ENCODE measurements at places on chromosomes 2 and 18. TPM values are rescaled to one million over a fixed set of nuclear protein-coding genes. Genes with fewer than 3 reads are reported as not detected.

Gene TLX2
- 3.9 TPM for total RNA-seq

Gene ANKRD30BL
- not detected for total RNA-seq

Gene DYSF
- total RNA-seq, result 20.5 TPM

GRCh38 chr18:79496237-79496977, 100.7 kb downstream of the NFATC1 start:
- no peak overlapping the region for H3K4me3 ChIP-seq
- H3K36me3 ChIP-seq, result no peaks in the 10 kb centered on the region
- no peaks in the 10 kb centered on the region for H3K27me3 ChIP-seq
- DNase-seq, result no peak

DNA sequence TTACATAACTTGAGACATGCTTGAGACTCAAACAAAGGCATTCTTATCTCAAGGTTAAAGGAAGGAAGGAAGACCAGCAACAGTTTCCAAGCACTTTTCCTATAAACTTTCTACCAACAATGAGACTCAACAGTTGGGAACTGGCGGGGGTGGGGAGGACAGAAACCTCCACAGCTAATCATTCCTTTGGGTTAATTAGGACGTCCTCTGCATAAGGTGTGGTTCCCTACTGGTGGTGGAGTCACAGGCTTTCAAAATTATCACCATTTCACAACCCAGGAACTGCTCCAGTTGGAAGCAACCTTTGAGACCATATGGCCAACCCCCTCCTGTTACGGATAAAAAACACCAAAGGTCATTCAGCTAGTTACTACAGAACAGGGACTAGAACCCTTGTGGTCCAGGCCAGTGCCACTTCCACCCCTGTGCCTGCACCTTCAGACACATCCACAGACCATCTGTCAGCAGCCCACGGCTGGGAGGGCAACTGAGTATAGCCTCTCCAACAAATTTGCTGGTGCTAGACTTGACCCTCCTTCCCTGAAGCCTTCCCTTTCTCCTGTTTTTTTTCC, 30.1 kb upstream of the ATL2 start:
- H3K4me3 ChIP-seq, result no peak overlapping the region
- H3K27ac ChIP-seq, result peak overlapping the region; percentile 83
- DNase-seq, result peak; percentile 27
- H3K36me3 ChIP-seq, result no peaks in the 10 kb centered on the region

DNA sequence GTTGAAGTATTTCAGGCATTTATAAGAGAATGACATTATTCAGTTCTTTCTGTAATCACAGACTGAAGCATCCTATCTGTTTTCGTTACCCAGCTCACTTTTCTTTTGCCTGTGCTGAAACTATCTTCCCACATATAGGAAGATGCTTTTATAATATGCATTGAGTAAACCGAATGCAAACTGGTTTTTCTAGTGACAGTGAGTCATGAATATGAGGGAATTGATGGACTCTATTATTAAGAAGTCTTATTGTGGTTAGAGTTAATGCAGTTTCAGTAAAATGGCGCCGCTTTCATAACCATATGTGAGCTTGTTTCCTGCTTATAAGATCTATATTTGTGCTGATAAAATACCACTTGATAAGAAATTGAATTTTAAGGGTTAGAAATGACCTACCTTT, 59.2 kb downstream of the ACVR2A start:
- no peak for DNase-seq
- H3K27me3 ChIP-seq, result no peaks in the 10 kb centered on the region
- H3K36me3 ChIP-seq, result no peaks in the 10 kb centered on the region
- no peak overlapping the region for H3K4me3 ChIP-seq
- no peaks in the 10 kb centered on the region for H3K4me1 ChIP-seq

- H3K27ac ChIP-seq, result no peak overlapping the region
- no peaks in the 10 kb centered on the region for H3K36me3 ChIP-seq
- no peaks in the 10 kb centered on the region for H3K4me1 ChIP-seq
- peaks cover 11% of the 10 kb centered on the region for H3K27me3 ChIP-seq
These were observed 31.0 kb downstream of the CELF4 start for GRCh38 chr18:37534627-37535026.

- no peaks in the 10 kb centered on the region for H3K36me3 ChIP-seq
- H3K4me1 ChIP-seq, result peaks cover 9% of the 10 kb centered on the region
- no peaks in the 10 kb centered on the region for H3K27me3 ChIP-seq
- no peak overlapping the region for H3K4me3 ChIP-seq
- no peak overlapping the region for H3K27ac ChIP-seq
- DNase-seq, result no peak
These were observed 70.8 kb upstream of the SLC39A10 start for GRCh38 chr2:195586062-195586714.

DNA sequence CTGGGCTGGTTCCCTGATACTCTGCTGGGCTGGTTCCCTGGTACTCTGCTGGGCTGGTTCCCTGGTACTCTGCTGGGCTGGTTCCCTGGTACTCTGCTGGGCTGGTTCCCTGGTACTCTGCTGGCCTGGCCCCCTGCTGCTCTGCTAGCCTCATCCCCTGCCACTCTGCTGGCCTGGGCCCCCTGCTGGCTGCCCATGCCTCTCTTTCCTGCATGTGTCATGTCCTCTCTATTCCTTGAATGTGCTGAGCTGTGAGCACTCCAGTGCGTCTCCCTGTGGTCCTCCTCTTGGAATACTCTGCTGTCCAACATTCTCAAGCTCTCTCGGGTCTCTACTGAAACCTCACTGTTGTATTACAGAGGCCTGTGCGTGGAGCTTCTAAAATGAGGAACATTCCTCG, 216.3 kb downstream of the RNF144A start:
- DNase-seq, result no peak
- no peaks in the 10 kb centered on the region for H3K36me3 ChIP-seq
- no peak overlapping the region for H3K4me3 ChIP-seq
- H3K27ac ChIP-seq, result no peak overlapping the region

DNA sequence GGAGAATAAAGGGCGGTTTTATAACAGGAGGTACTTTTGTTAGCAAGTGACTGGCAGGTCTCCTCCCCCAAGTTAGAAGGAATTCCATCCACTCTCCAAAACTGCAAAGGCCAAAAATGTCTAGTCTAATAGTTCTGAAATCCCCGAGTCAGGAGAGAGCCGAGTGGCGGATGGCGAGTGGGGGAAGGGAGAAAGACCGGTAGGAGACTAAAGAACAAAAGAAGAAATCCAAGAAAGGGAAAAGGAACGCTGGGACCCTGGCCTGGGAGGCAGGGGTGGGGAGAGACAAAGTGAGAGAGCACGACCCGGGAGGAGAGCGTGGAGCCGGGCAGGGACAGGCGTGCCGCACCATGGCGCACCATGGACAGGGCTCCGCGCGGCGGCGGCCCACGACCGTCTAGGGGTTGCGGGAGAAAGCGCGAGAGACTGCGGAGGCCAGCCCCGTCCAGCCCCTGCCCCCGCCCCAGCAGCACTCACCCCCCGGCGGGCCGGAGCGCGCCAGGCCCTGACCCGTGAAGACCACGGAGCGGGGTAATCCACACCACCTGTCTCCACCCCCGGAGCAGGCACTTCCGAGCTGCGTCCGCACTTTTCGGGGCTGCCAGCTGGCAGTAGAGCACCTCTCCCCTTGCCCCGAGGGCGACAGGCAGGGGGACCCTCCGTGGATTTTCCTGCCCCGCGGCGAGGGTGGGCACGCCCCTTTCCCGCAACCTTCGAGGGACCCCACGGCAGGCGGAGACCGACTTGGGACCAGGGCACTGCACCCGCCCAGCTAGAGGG, 1.6 kb downstream of the CDH2 start:
- no peaks in the 10 kb centered on the region for H3K36me3 ChIP-seq
- peaks cover 3% of the 10 kb centered on the region for H3K4me1 ChIP-seq
- DNase-seq, result peak; percentile 53

- peak overlapping the region; percentile 96 for H3K4me3 ChIP-seq
- DNase-seq, result no peak
- H3K4me1 ChIP-seq, result peaks cover 58% of the 10 kb centered on the region
- no peaks in the 10 kb centered on the region for H3K27me3 ChIP-seq
These were observed 202 bp downstream of the MCEE start for GRCh38 chr2:71129902-71130151.

DNA sequence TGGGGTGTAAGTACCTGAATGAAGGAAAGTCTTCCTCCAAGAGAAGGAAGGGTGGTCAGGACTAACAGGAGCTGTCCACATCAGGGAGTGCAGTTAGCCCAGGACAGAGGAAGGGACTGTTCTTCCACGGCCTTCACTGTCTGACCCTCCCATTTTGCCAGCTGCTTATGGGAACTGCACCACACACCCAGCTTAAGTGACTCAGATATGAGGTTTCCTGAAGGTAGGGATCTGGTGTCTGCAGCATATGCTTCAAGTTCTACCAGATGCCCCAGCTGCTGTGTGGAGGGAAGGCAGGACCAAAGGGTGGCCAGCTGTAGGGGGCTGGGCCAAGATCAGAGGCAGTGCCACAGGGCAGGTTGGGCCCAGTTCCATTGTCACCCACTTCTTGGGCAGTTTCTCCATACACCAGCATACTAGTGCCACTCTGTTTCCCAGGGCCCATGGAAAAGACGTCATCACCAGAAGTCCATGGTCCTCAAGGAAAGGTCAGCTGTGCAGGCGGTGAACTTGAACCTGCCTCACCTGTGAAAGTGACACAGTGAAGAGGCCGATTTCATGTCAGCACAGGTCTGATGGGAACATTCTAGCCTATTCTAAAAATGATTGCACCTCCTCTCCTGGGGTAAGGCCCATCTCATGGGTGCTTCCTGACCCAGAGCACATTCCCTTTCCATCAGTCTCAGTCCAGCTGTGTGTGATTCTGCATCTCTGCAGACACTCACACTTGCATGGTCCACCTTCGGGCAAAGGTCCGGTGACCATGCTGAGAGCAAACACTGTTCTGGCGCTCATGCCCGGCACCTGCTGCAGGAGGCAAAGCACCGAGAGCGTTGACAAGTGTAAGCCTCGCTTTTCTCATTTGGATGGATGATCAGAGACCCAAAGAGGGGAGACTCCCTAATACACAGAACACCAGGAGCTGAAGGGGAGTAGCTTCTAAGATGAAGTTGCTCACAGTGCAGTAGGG, 68.0 kb downstream of the ACAA2 start:
- H3K4me1 ChIP-seq, result no peaks in the 10 kb centered on the region
- no peak for DNase-seq
- H3K27me3 ChIP-seq, result no peaks in the 10 kb centered on the region
- no peaks in the 10 kb centered on the region for H3K36me3 ChIP-seq
